ENCODE measurements at places on chromosomes 12 and 14.
A peak's percentile ranks its signal among the peaks of the same experiment; 100 is the strongest.

DNA sequence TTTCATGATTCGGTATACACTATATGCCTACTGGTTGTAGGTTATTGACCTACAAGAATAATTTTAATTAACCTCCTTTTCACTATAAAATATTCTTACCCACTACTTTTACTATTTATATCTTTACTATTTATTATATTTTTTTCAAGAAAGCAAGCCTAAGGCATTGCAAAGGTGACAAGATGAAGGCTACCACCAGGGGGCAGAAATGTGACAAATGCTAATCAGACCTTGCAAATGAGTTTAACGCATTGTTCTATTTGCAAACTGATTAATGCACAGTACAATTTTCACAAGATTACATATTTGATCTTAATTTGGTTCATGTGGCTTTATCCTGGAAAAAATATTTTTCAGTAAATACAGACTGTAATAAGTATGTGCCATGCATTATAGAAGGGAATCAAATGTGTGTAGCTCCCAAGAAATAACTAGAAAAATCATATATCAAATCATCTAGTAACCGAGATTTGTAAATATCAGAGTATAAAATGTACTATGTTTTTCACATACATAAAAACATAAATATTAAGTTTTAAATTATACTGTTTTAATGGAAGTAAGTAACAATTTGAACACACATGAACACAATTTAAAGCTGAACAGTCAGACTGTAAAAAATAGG lies 107.0 kb downstream of the ADAMTS20 start:
- DNase-seq: no peak

DNA sequence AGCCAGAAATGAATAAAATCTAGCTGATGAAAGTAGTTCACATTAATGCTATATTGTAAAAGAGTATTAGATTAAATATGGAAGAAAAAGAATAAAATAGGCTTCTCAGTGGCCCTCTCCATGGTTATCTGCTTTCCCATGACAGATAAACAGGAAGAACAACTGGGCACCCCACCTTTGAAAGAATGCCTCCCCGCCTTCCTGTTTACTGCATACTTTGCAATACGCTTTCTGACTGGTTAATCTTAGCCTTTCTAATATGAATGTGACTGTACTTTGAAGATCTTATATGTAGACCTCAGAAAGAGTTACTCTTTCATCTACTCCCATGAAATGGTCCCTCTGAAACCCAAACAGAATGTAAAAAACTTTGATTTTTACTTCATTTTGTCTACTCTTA lies 34.1 kb upstream of the DAAM1 start:
- no peak for DNase-seq

- DNase-seq: no peak
Measured at GRCh38 chr12:41527534-41528116, 339.5 kb downstream of the PDZRN4 start.

GRCh38 chr14:86799244-86799647 lies 1193.7 kb downstream of the GALC start:
- DNase-seq: no peak

DNA sequence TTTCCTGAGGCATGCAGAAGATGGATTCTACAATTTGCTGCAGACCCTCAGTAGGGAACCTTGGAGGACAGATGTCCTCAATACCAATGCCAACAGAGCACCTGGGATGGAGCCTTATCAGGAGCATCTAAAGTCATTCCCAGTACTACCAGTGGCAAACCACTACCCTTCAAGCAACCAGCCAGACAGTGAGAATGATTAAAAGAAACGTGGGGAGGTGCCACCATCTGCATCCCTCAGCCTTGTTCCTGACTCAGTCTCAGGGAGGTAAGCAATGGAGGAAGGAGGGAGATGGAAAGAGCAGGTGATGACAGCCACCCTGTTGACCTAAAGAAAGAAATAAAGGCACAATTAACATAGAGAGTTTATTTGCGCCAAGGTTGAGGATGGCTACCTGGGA lies 175.2 kb upstream of the GRIN2B start:
- DNase-seq: no peak

GRCh38 chr12:108268397-108268796 lies 70.7 kb downstream of the CMKLR1 start:
- no peak for DNase-seq

GRCh38 chr12:113061061-113061694 lies 4.6 kb downstream of the DTX1 start:
- no peak for DNase-seq

- DNase-seq: no peak
Measured at GRCh38 chr14:105420101-105420973, 710 bp downstream of the MTA1 start.

DNA sequence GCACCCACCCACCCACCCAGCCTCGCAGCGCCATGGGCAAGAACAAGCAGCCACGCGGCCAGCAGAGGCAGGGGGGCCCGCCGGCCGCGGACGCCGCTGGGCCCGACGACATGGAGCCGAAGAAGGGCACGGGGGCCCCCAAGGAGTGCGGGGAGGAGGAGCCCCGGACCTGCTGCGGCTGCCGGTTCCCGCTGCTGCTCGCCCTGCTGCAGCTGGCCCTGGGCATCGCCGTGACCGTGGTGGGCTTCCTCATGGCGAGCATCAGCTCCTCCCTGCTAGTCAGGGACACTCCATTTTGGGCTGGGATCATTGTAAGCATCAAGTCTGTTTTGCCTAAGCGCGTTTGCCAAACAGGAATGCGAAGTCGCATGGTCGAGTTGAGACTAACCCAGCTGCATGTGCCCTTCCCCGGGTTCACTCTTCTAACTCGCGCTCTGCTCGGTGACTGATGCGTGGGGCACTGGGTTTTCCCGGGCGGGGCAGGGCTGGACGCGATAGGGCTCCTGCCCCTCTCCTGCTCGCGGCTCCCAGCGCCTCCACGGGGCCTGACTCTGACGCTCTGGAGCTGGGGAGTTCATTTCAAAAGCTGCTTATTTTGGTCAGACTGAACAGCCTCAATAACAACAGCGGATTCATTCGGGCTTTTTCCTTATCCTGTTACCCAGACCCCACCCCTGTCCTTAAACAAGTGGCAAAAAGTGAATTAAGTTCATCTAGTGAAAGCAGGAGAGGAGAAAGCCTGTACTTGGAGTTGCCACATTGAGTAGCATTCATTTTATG lies 458 bp downstream of the SSPN start:
- DNase-seq: no peak

DNA sequence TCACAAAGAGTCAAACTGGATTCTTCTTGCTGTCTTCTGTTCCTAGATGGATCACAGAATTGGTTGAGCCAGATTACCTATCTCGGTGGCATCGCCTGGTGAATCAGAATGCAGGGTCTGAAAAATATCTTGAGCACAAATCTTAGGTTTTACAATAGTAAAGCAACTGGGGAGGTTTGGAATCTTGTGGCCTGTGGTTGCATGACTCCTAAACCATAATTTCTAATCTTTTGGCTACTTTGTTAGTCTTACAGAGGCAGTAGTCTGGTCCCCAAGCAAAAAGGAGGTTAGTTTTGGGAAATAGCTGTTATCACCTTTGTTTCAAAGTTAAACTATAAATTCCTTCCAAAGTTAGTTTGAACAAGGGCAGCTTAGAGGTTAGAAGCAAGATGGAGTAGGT lies 1488.5 kb upstream of the FLRT2 start:
- DNase-seq: no peak

GRCh38 chr12:121218588-121219352 lies 8.8 kb downstream of the P2RX4 start:
- no peak for DNase-seq

- DNase-seq: no peak
Measured at GRCh38 chr14:84671776-84672175, 858.2 kb upstream of the FLRT2 start.

GRCh38 chr12:115382681-115383080 lies 698.7 kb upstream of the TBX3 start:
- no peak for DNase-seq

DNA sequence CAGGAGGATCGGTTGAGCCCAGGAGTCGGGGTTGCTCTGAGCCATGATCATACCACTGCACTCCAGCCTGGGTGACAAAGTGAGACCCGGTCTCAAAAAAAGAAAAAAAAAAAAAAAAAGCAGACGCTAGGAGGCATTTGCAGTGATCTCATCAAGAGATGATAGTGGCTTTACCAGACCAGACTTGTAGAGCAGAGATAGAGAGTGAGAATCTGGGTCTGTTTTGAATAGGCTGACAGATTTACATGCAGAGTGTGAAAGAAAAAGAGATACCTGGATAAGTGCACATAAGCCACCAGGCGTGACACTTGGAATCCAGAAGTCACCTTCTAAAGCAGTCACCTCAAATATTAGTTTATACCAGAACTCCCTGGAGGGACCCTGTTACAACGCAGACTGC lies 21.1 kb upstream of the FLRT2 start:
- DNase-seq: no peak

DNA sequence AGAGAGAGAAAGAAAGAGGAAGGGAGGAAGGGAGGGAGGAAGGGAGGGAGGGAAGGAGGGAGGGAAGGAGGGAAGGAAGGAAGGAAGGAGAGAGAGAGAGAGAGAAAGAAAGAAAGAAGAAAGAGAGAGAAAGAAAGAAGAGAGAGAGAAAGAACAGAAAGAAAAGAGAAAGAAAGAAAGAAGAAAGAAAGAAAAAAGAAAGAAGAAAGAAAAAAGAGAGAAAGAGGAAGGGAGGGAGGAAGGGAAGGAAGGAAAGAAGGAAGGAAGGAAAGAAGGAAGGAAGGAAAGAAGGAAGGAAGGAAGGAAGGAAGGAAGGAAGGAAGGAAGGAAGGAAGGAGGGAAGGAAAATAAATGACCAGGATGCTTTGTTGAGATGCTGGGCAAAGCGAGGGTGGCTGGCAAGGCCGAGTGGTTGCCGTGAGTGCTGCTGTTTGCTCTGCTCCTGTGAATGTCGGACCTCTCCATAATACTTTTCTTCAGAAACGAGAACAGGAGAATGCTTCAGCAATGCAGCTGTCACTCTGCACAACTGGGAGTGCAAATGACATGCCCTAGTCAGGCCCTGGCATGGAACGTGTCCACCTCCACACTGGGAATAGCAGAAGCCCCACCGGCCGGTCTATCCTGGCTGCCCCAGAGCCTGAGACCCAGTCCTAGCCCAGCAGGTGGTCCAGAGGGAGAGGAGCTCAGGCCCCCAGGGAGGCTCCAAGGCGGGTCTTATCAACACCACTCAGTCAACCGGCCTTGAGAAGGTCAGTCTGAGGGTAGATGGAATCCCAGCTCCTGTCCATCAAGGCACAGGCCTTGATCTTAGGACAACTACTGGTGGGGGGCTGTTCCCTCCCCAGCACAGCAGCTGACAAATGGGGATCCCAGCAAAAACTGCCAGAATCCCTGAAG lies 25.1 kb upstream of the EIF5 start:
- DNase-seq: no peak

DNA sequence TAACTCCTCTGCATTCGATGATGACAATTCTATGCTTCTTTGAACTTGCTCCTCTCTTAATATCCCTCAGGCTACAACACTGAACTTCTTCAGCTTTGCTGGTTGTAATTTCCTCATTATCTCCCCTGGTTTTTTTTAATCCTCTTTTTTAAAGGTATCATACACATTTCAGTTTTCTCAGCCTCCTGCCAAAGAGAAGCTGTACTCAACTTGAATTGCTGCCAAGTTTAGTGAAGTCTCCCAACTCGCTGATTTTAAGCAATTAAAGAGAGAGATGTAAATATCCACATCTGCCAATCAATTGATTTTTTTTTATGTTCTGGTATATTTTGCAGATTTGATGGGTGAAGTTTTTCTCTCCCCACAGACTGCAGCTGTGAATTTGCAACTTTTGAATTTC lies 817.8 kb downstream of the GALC start:
- DNase-seq: no peak

GRCh38 chr14:104342435-104343293 lies 204.3 kb downstream of the KIF26A start:
- peak; percentile 56 for DNase-seq

GRCh38 chr12:120140603-120141002 lies 24.1 kb upstream of the RAB35 start:
- no peak for DNase-seq

DNA sequence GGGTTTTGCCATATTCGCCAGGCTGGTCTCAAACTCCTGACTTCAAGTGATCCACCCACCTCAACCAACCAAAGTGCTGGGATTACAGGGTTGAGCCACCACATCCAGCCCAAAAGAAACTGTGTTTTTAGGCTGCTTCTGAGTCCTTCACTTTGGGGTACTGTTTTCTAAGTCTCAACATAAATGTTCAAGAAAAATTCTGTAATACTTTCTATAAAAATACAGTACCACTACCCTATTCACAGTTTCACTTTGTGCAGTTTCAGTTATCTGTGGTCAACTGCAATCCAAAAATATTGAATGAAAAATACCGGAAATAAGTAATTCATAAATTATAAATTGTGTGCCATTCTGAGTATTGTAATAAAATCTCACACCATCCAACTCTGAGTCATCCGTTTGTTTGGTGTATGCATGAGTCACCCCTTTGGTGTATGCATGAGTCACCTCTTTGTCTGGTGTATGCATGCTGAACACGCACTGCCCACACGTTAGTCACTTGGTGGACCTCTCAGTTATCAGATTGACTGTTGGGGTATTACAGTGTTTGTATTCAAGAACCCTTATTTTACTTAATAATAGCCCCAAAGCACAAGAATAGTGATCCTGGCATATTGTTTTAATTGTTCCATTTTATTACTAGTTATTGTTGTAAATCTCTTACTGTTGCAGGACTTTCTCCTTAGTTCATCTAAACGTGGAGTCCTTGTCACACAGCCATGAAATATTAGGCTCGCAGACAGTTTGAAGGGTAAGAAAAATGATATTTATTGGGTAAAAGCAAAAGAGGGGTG lies 190.2 kb downstream of the FSCB start:
- no peak for DNase-seq

DNA sequence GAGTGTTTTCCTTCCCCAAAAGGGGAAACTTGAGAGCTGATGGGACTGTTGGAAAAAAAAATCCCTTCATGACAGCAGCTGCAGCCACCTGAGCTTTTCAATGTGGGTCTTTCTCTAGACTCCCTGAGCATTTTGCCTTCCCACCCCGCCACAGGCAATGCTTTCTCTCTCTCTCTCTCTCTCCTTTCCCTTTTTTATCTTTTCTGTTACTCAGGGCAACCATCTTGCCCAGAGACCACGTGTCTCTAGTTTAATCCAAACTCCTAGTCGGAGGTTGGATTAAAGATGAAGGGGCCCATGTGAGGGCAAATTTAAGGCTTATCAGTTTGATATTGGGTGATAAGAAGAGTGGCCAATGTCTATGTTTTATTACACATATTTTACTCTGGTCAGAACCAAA lies 25.9 kb upstream of the B4GALNT1 start:
- no peak for DNase-seq

DNA sequence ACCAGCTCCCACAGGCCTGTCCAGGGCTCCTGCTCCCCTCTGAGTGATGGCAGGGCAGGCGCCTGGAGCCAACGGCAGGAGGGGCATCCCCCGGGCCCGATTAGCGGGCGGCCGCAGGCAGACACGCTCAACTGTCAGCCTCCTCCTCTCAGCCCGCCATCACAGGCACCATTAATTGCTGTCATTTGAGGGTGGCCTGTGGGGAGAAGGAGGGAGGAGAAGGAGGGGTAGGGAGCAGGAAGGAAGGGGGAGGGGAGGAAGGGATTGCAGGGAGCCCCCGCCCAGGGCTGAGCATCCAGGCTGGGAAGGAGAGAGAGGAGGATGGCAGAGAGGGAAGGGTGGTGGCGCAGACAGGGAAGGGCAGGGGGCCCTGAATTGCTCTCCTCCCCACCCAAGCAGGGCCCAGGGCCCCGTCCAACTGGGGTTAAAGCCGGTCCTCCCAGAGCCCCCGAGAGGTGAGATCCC lies 36.1 kb downstream of the NCOR2 start:
- no peak for DNase-seq

Data from H1 (cell line).